Mucosa of descending colon (tissue), 3 donors: ENCODE measurements at places on chromosomes 12 and 14.

GRCh38 chr12:71556875-71557274 lies 106.8 kb downstream of the ZFC3H1 start:
- DNase-seq = no peak

DNA sequence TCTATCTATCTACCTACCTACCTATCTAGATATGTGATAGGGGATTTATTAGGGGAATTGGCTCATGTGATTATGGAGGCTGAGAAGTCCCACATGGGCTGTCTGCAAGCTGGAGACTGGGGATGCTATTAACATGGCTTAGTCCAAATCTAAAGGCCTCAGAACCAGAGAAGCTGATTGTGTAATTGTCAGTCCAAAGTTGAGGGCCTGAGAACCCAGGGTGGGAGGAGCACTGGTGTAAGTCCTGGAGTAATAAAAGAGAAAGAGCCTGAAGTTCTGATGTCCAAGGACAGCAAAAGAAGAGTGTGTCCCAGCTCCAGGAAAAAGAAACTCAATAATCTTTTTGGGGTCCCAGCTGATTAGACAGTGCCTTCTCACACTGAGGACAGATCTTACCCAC lies 98.5 kb upstream of the SEL1L start:
- no peak for DNase-seq

GRCh38 chr14:100445436-100446088 lies 122.4 kb downstream of the SLC25A47 start:
- no peak for DNase-seq

GRCh38 chr12:6044082-6044481 lies 80.4 kb downstream of the VWF start:
- DNase-seq = no peak

GRCh38 chr12:89706551-89706950 lies 2.1 kb downstream of the ATP2B1 start:
- no peak for DNase-seq

DNA sequence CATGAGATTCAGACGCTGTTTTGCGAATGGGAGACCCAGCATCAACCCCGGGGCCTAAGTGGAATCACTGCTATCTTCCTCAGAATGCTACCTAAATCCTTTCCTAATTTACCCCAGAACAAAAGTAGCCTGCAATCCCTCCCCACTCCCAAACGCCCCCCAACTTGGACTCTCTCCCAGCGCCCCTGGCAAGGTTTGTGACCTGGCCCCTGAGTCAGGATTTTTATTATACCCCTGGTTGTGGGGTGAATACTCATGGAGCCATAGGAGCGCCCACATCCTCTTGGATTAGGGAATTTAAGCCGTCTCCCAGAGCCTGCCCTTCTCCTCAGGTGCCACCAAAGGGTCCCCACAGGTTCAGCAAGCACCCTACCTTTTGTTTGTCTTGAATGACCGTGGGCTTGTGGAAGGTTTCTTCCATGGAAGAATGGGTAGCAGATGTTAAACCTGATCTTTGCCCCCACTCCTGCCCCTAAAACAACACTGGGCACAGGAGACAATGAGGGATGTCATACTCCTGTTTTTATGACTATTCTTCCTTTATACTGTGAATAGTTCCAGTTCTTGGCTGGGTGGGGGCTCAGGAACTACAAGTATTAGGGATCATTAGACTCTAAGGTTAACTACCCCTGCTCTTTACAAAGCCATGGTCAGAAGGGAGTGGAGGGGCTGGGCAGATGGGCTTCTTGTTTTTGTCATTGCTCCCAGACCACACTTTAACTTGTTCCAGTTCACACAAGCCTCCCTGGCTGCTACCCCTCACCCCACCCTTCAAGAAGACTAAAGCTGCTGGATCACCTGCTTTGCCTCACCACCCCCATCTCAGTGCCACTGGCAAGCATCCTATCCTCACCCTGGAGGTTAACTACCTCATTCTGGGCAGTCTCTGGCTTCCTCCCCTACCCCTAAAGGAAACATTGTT lies 630 bp downstream of the MYL6B start:
- peak; percentile 46 for DNase-seq

DNA sequence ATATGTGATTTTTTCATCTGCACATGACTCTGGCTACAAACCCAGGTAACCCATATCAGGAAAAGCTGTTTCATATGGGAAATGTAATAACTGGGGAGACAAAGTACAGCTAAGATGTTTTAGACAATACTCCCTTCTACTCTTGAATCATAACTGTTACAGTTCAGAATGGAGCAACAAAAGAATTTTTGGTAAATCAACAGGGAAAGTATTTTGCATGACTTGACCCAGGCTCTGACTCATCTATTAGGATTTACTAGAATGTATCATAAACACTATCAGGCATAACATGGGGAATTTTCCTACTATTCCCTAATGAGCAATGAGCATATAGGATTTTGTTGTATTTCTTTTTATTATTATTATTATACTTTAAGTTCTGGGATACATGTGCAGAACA lies 553.0 kb downstream of the SLC16A7 start:
- no peak for DNase-seq

GRCh38 chr14:102586420-102587104 lies 5.9 kb upstream of the RCOR1 start:
- no peak for DNase-seq

DNA sequence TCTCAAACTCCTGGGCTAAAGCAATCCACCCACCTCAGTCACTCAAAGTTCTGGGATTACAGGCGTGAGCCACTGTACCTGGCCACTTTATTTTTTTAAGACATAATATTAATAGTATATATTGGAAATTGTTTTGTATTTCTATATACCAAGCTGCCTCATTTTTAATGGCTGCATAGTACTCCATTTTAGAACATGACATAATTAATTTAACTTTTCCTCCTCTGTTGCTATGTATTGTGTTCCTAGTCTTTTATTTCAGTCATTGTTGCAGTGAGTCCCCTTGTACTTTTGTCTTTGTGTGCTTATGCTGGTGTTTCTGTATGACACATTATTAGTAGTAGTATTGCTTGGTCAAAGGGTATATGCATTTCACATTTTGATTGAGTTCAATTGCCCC lies 138.7 kb downstream of the PRKCH start:
- no peak for DNase-seq

- no peak for DNase-seq
These were observed 7.4 kb upstream of the AMIGO2 start for GRCh38 chr12:47087088-47087688.

- DNase-seq = no peak
These were observed 388.1 kb downstream of the BCAT1 start for GRCh38 chr12:24560831-24561271.

DNA sequence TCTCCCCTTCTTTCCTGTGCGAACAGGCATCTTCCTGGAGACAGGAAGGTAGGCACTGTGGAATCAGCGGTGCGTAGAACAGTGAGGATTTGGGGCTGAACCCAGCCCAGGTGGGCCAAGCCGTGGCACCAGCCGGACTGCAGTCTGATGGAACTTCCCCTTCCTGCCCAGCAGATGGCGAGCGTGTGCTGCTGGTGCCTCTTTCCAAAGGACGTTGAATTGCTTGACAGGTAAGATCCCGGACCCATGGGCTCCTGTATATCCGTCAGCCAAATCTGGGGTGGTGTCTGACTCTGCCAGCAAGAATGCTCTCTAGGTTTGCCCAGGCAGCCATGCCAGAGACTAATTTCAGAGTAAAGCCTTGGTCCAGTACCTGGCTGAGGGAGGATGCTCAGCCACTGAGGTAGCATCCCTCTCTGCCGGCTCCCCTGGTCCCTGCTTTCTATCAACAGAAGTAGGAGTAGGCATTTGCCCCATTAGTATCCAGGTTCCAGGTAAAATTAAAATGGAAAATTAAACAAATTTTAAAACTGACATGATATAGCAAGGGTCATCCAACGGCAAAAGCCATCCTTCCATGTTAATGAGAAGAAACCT lies 21.1 kb upstream of the KCNA5 start:
- peak; percentile 35 for DNase-seq

DNA sequence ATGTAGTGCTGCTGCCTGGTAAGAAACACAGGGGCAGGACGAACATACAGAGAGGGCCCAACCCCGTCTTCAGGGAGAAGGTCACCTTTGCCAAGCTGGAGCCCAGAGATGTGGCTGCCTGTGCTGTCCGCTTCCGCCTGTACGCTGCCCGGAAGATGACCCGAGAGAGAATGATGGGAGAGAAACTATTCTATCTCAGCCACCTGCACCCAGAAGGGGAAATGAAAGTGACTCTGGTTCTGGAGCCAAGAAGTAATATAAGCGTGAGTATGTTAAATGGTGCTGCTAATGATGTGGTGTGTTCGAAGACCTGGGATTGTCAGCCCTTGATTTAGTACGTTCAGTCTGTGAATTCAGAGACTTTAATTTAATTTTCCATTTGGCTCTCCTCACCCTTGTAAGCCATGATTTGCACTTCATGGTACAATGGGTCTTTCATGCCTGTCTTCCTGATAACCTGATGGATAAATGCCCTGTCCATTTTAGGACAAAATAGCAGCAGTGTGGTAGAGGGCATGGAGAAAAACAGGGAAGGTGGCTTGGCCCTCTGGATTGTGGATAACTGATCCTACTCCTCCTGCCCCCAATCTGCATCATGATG lies 318.9 kb downstream of the SNAPC1 start:
- DNase-seq = peak; percentile 26

- DNase-seq = peak; percentile 29
These were observed 43.9 kb downstream of the CCDC88C start for GRCh38 chr14:91373591-91374254.
